ENCODE measurements at places on chromosomes 5 and 9.

- no peak for DNase-seq
Observed at GRCh38 chr9:20692554-20692953, 8.5 kb downstream of the FOCAD start.

DNA sequence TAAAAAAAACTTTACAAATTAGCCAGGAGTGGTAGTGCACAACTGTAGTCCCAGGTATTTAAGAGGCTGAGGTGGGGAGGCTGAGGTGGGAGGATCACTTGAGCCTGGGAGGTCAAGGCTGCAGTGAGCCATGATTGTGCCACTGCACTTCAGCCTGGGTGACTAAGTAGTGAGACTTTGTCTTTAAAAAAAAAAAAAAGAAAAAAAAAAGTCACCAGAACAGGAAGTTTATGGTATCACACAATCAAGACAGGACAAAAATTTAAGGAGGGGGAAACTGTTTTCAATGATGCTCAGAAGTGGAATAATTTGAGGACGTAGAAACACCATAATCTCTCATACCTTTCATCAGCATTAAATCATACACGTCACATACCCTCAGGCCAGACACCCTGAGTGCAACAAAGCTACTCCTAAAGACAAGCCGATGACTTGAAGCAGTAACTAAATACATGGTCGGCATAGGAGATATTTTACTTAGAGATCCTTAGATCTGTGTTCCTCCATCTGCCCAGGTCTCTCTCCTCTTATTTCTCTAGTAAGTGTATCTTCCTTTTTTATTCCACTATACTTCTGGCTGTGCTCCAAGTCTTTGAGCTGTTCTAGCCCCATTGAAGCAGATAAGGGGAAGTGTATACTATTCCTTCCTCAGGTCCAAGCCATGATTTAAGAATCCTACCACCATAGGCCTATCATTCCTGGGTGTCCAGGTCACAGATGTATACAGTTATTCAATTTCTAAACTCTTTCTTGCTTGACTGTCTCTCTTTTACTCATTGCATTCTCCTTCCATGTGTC lies 91.3 kb upstream of the APC start:
- no peak for DNase-seq

DNA sequence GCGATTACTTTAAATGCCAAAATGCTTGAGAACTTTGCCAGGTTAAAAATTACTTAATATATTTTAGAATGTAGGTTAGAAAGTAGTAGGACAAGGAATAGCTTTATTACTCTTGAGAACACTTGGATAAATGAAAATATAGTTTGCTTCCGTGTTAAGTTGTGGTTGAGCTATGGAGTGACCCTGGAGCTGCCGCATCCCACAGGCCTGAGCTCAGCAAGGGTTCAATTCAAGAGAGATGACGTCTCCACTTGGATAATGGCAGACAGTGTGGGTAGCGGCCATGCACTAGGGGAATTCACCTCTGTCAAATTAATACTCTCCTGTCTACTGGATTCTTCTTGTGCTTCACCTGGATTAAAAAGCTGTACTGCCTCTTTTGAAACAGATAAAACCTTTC lies 105.0 kb downstream of the GAPVD1 start:
- DNase-seq = no peak

- peak; percentile 69 for DNase-seq
Observed at GRCh38 chr5:52800394-52801213, 12.9 kb downstream of the ITGA1 start.

- DNase-seq = no peak
Observed at GRCh38 chr9:83681490-83681889, 26.3 kb downstream of the UBQLN1 start.
